DND-41 (cell line): ENCODE measurements at places on chromosomes 2 and 18.
A peak's percentile ranks its signal among the peaks of the same experiment; 100 is the strongest.

- DNase-seq, result no peak
Measured at GRCh38 chr2:241769819-241770184, 6.8 kb upstream of the GAL3ST2 start.

- DNase-seq, result peak; percentile 43
Measured at GRCh38 chr2:60867848-60868247, 13.5 kb upstream of the REL start.

DNA sequence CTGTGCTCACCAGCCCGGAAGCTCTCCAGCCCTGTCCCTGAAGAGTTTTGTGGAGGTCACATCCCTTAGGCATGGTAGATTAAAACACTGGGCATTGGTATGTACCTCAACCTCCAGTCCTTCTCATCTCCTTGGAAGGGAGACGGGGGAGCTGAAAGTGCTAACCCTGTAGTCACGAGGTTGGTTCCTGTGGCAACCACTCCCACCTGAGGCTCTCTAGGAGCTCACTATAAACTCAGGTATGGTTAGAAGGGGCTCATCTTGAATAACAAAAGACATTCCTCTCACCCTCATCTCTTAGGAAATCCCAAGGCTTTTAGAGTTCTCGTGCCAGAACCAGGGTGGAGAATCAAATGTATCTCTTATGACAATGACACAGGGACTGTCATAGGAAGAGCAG lies 43.0 kb upstream of the MGAT4A start:
- no peak for DNase-seq

GRCh38 chr18:64037812-64038414 lies 68.0 kb downstream of the SERPINB8 start:
- no peak for DNase-seq
